ENCODE measurements at places on chromosomes 2 and 18.

DNA sequence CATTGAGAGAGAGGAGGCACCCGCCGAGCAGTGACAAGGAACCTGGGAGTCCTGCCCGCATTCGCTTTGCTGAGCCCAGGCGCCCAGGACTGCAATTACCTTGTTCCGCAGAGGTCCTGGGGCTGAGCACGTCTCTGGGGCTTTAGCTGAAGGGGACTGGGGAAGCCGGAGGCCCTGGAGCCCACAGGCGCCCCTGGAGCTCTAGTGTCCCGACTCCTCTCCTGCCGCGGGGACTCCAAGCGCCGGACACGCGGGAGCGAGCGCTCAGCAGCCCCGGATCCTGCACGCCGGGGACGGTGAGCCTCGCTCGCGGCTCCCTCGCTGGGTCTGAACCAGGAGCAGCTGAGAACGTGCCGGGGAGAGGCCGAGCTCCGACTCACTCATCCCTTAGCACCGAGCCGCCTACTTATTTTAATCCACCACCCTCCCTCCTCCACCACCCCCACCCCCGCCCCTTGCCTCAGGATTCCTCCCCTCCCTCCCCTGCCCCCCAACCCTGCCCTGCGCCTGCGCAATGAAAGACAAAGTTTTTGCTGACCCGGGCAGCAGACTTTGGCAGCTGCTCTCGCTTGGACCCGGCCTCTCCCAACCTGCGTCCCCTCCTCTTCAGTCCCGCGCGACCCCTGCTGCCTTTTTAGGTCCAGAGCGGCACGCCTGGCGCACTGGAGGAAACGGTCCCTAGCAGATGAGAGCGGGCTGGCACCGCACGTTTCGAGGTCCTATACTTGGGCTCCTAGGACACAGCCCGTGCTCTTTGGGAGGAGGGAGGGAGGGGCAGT lies at the start of gene OSR1:
OSR1 (minus strand) TSS at position 382 of the 779 bp plus-strand sequence. CDS start 4,818 bp downstream, outside the sequence.
- no peak for DNase-seq

DNA sequence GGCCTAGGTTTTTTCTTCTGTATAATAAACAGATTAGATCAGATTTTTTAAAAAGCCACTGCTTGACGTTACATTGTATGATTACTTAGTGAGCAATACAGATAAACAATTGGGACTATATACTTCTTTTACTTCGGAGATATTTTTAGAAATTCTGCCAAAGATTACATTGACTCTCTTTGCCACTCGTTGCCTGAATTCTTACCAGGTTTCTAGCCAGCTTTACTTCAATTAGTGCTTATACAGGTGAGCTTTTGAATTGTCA lies 156.6 kb downstream of the HAUS1 start:
- DNase-seq: no peak

- DNase-seq: no peak
Observed at GRCh38 chr2:46871976-46872381, 43.6 kb downstream of the MCFD2 start.

DNA sequence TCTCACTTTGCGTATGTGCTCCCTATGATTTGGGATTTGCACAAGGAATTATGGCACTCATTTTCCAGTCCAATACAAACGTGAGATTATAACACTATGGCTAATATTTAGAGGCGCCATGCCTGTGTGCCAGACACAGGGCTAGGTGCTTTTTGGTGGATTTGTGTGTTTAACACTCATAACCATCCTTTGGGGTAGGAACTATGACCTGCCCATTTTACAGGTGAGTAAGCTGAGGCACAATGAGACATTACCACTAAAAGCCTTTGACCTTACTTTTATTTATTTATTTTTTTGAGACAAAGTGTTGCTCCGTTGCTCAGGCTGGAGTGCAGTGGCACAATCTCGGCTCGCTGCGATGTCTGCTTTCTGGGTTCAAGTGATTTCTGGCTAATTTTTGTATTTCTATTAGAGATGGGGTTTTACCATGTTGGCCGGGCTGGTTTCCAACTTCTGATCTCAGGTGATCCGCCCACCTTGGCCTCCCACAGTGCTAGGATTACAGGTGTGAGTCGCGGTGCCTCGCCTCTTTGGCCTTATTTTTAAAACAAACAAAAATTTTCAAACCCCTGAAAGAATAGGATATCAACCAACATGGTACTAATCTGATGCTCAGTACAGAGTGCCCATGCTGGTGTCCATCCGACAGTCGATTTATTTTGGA lies 26.6 kb upstream of the GLI2 start:
- no peak for DNase-seq

GRCh38 chr2:120241684-120242083 lies 11.0 kb upstream of the RALB start:
- no peak for DNase-seq

DNA sequence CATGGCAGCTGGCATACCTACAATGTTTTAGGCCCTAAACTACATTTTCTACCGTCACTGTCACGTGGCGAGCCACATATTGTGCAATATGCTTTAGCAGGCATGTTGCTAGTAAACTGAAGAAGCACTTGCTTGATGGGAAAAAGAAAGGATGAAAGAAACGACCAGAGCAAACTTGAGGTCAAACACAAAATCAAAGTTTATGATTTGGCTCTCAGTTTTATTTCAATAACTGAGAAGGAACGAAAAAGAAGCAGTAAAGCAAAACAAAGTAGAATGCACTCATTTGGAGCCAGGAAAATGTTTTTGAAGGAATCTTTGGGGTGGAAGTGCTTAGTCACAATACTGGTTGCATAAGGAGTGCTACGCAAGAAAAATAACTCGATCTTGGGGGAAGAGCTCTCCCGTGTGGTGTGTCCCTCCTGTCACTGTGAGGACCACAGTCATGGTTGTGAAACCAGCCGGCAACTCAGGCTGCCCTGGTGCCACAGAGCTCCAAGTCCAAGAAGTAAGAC lies 349.8 kb downstream of the RBM43 start:
- DNase-seq: no peak

GRCh38 chr2:49661809-49662208 lies 507.5 kb upstream of the FSHR start:
- DNase-seq: no peak

DNA sequence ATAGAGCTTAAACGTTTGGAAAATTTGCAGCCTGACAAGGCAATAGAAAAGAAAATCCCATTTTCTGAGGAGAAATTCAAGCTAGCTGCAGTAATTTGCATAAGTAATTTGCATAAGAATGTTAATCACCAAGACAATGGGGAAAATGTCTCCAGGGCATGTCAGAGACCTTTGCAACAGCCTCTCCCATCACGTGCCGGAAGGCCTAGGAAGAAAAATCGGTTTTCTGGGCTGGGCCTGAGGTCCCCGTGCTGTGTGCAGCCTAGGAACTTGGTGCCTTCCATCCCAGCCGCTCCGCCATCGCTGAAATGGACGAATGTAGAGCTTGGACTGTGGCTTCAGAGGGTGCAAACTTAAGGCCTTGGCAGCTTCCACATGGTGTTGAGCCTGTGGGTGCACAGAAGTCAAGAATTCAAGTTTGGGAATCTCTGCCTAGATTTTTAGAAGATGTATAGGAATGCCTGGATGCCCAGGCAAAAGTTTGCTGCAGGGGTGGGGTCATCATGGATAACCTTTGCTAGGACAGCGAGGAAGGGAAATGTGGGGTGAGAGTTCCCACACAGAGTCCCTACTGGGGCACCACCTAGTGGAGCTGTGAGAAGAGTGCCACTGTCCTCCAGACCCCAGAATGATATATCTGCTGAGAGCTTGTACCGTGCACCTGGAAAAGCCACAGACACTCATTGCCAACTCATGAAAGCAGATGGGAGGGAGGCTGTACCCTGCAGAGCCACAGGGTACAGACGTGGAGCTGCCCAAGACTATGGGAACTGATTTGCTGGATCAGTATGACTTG lies 164.6 kb downstream of the GULP1 start:
- DNase-seq: no peak
